Hepatocyte (in vitro differentiated cells): ENCODE measurements at places on chromosomes 2 and 18. TPM values are rescaled to one million over a fixed set of nuclear protein-coding genes. Genes with fewer than 3 reads are reported as not detected.

GRCh38 chr2:16881122-16881521 is 215.5 kb upstream of the CYRIA start:
- DNase-seq, result no peak
- H3K27ac ChIP-seq, result no peak overlapping the region
- H3K4me1 ChIP-seq, result no peaks in the 10 kb centered on the region
- H3K27me3 ChIP-seq, result no peaks in the 10 kb centered on the region
- no peaks in the 10 kb centered on the region for H3K36me3 ChIP-seq

PXDN gene
- 78.8 and 107 TPM in 2 replicates for total RNA-seq

ACKR3 gene
- 47.1 and 49.5 TPM in 2 replicates for total RNA-seq

GRCh38 chr2:236636261-236636660 is 66.6 kb downstream of the ACKR3 start:
- H3K4me3 ChIP-seq, result no peak overlapping the region
- peaks cover 7% of the 10 kb centered on the region for H3K4me1 ChIP-seq
- H3K27ac ChIP-seq, result no peak overlapping the region
- H3K36me3 ChIP-seq, result no peaks in the 10 kb centered on the region

DNA sequence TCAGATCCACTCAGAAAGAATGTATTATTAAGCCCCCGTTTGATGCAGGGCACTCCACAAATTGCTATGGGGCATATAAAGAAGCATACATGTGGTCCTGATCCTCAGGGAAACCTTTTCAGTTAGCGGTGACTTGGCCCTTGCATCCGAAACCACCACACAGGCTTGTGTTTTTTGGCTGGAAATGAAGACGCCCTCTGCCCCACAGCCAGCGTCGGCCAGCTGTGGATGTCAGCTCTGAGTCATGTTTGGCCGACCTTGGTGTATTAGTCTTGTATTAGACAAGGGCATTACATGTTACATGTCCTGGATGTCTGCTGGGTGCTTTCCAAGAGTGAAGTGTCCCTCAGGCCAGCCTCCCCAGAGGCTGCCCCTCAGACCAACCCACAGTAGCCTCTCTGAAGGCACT is 107.6 kb upstream of the MAP3K20 start:
- peak; percentile 34 for DNase-seq
- no peak overlapping the region for H3K27ac ChIP-seq
- peaks cover 4% of the 10 kb centered on the region for H3K4me1 ChIP-seq
- no peaks in the 10 kb centered on the region for H3K36me3 ChIP-seq
- no peak overlapping the region for H3K4me3 ChIP-seq
- H3K27me3 ChIP-seq, result no peaks in the 10 kb centered on the region

DNA sequence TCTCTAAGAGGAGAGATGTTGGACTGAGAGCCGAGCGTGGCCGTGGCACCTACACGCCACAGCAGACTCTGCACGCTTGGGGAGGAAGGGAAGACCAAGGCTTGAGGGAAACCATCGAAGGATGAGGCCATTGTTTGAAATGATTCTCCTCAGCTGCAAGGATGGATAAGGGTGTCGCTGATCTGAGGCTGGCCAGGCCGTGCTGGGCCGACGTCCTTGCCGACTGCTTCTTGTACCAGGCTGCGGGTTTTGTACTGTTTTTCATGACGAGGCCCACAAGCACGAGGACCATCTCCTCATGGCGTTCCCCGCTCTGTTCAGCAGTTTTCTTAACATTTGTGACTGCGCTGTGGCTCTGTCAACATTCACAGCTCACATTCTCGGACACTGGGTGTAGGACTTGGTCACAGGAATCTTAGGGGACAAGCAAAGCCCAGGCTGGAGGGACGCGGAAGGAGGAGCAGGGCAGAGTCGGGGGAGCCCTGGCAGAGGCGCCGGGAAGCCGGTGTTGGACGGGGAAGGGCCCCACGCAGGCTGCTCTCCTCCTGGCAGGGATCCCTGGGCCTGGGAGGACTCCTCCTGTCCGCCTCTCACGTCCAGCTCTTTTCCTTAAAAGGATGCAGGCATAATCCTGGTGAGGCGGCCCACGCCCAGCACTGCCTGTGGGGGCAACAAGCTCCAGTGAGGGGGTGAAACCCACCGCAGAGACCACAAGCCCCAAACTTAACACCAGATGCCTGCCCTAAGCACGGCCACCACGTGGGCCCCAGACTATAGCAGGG is 259.0 kb upstream of the SALL3 start:
- no peak overlapping the region for H3K27ac ChIP-seq
- no peaks in the 10 kb centered on the region for H3K36me3 ChIP-seq
- DNase-seq, result no peak
- no peak overlapping the region for H3K4me3 ChIP-seq

RAB12 gene
- total RNA-seq, result 28.6 and 33.2 TPM in 2 replicates

GRCh38 chr18:13398631-13399030 is 180.1 kb downstream of the LDLRAD4 start:
- no peak overlapping the region for H3K27ac ChIP-seq
- no peak overlapping the region for H3K4me3 ChIP-seq
- no peaks in the 10 kb centered on the region for H3K4me1 ChIP-seq
- no peaks in the 10 kb centered on the region for H3K36me3 ChIP-seq
- no peaks in the 10 kb centered on the region for H3K27me3 ChIP-seq

PTMA gene
- total RNA-seq, result 615 and 727 TPM in 2 replicates
